ENCODE measurements at places on chromosomes 11 and 22. TPM values are rescaled to one million over a fixed set of nuclear protein-coding genes. Genes with fewer than 3 reads are reported as not detected.
A peak's percentile ranks its signal among the peaks of the same experiment; 100 is the strongest.

The LGALS1 gene
- total RNA-seq = 1,273 TPM

DNA sequence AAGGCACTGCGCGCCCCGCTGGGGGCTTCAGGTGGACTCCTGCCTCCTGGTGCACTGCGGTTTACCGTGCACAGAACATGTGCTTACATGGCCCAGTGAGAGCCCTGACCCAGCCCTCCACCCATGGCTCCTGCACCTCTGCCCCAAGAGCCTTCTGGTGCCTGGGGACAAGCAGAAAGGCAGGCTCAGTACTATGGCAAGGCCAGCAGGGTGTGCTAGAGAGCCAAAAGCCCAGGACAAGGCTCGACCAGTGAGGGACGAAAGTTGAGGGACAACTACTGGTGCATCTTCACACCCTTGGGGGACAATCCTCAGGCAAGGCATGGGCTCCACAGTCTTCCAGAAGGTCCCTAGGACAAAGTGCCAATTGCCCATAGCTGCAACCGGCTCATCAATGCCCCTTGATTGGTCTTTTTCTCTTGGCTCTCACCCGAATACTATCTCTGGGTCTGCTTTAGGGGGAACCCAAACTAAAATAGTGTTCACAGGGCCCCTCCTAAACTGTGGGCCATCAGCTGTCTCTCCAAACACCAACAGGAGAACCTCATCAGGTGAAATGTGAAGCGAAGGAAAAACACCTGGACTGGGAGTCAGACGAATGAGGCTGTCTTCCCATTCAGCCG, 13.5 kb downstream of the PGA5 start:
- DNase-seq = peak; percentile 73

DNA sequence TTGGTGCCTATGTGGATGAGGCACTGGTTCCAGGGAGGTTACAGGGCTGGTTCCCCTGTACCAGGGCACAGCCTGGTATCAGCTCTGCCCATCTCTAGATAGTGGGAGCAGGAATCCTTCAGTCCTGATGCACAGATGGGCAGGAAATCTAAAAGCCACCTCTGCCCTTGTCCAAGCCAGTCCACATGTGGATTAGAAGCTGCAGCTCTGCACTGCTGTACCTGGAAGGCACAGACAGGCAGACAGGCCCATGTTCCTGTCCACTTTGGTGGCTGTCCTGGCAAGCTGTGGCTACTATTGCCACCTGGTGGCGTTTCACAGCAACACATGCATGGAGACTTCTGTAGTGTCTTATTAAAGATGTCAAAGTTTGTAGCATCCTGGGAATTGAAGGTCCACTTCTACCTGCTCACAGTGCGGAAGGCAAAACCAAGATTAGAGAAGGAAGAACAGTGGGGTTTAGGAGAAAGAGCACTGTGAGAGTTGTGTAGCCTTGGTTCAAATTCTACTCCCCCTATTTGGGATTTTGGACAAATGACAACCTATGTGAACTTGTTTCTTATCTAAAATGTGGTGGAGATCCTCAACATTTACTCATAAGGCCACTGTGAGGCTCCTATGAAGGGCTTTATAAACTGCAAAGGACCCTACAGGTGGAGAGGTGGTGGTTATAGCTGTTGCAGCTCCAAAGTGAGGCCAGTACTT, 30.1 kb downstream of the NAV2 start:
- DNase-seq = peak; percentile 71

The OR8B3 gene
- total RNA-seq = not detected

The ELFN2 gene
- total RNA-seq = 0.23 TPM

- DNase-seq = no peak
Observed at GRCh38 chr11:91926965-91927364, 297.7 kb upstream of the FAT3 start.

GRCh38 chr11:6202041-6202440, 3.0 kb downstream of the OR52W1 start:
- no peak for DNase-seq

DNA sequence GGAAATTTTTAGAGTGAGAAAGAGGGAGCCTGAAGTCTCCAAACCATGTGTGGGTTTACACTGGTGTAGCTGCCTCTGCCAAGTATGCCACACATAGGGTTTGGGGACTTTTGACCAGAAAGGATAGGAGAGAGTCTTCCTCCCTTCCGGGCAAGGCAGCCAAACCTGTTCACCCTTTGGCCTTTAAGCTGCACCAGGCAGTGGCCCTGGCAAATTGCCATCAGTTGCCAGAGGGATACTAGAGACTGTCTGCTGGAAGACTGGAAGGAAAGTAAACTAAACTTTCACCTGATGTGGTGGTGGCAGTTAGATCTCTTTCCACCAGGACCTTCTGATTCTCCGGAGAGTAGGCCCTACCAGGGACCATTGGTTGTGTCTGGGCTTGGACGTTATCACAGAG, 1263.2 kb downstream of the FAM181B start:
- DNase-seq = no peak

DNA sequence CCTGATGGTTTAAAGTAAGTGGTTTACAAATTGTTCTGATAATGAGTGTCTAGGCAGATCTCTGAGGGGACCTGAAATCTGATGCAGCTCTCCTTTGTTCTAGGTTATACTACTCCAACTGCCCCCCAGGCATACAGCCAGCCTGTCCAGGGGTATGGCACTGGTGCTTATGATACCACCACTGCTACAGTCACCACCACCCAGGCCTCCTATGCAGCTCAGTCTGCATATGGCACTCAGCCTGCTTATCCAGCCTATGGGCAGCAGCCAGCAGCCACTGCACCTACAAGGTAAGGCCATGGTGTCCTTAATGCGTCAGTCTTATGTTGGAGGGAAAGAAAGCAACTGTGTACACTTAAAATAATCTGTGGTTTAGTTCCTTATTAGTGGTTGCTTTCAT, 9.9 kb downstream of the EWSR1 start:
- no peak for DNase-seq

The KCNJ1 gene
- total RNA-seq = not detected

GRCh38 chr11:112842151-112842550, 119.1 kb upstream of the NCAM1 start:
- no peak for DNase-seq

DNA sequence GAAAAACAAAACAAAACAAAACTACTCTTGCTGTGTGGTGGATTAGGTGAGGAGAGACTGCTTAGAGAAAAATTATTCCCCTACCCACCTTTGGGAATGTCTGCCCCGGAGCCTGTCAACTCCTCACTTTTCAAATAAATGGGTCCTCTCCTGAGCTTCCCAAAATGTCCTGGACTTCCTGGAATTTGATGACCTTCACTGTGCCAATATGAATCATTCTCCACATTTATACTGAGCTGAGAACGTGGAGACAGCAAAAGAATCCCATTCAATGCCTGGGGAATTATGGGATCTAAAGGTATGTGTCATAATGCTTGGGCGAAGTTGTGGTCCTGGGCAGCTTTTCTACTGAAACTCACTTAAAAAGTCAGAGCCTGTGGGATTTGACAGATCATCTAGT, 136.8 kb downstream of the KIF18A start:
- DNase-seq = no peak

GRCh38 chr11:87304412-87304811, 266.7 kb downstream of the TMEM135 start:
- DNase-seq = no peak

- DNase-seq = no peak
Observed at GRCh38 chr11:19889531-19889930, 176.9 kb downstream of the NAV2 start.

DNA sequence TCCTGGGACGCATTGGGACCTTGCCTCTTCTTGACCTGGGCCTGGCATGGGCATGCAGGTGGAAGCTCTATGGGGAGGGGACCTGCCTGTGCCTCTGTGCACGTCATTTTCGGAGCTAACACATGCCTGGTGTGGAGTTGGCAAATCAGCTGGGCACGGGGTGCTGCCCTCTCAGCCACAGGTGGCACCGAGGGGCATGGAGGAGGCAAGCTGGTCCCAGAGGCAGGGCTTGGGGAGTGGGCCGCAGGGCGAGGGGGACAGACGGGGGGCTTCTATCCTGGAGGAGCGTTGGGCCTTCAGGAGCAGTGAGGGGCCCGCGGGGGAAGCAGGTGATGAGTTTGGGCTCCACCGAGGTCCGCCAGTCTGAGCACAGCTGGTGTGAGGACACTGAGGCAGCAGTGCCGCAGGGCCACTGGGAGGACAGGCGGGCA, 362.0 kb downstream of the TBC1D22A start:
- no peak for DNase-seq

The RIN1 gene
- total RNA-seq = 1.1 TPM

DNA sequence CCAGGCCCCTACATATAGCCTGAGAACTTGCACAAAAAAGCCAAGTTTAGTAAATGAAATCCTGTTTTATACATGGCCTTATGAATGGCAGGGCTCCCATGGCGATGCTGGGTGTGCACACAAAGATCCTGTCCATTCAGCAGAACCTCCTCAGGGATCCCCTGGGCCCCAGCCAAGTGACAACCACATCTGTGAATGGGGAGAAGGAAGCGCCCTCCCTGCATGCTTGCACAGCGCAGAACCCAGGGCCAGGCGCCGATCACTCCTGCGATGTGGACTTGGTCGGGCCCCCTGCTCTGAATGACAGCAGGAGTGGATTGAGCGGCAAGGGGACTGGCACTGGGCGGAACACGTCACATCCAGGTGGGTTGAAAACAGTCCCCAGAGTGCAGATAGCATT, 4.5 kb upstream of the CDC42EP2 start:
- no peak for DNase-seq

GRCh38 chr22:33887173-33887572, 33.1 kb downstream of the LARGE1 start:
- no peak for DNase-seq

The TSPAN32 gene
- 98.9 TPM for total RNA-seq

DNA sequence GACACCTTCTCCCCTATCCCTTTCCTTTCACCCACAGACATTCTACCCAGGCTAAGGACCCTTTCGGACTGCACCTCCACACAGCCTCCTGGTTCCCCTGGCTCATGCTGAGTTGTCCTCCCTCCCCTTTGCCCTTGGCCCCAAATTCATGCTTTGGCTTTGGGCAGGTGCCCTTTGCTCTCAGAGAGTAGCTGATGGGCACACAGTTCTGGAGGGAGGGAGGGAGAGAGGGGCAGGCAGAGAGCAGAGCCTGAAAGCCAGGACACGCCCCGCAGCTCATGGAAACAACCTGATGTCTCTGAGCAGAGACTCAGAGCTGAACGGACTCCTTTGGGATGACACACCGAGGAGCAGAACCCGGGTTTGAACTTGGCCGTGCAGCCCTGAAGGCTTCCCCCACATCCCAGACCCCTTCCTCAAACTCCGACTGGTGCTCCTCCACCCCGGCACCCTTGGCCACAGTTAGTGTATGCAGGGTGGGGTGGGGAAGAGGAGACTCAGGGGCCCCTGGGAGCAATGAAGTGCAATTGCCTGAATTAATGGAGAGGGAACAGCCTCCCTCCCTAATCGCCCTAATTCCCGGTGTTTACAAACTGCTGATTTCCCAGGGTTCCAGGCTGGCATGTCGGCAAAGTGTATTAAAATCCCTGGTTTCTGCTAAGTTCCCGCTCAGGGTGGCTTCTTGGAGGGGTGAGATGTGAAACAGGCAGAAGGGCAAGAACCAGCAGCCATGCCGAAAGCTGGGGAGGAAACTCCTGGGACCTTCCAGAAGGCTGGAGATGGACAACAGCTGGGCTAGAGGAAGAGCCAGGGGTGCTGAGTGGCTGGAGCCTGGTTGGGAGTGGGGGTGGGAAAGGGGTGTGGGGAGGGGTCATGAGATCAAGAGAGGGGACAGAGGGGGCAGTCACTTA, 71.2 kb upstream of the SHISAL1 start:
- no peak for DNase-seq

The SIK2 gene
- 8.2 TPM for total RNA-seq

The ABCG4 gene
- 0.15 TPM for total RNA-seq
